GM06990 (cell line): ENCODE measurements at places on chromosomes 6 and 20.

GRCh38 chr6:94270091-94270948 lies 851.0 kb upstream of the EPHA7 start:
- no peak for DNase-seq

- no peak for DNase-seq
These were observed 28.7 kb downstream of the PTPRK start for GRCh38 chr6:128491610-128492206.

DNA sequence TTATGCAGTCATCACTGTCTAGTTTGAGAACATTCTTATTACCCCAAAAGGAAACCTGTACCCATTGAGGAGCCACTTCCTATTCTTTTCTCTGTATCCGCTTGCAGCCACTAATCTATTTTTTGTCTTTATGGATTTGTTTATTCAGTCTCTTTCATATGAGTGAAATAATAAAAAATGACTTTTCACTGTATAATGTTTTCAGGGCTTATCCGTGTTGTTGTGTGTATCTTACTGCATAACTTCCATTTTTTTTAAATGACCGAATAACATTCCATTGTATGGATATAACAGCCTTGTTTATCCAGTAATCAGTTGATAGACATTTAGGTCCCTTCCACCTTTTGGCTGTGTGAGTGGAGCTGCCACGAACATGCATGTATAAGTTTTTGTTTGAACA lies 86.6 kb downstream of the ZFAND3 start:
- no peak for DNase-seq

- DNase-seq, result no peak
These were observed 18.0 kb downstream of the ATP9A start for GRCh38 chr20:51750037-51750769.
